Upper lobe of left lung (tissue), 6 donors: ENCODE measurements at places on chromosomes 11 and 22. TPM values are rescaled to one million over a fixed set of nuclear protein-coding genes. Genes with fewer than 3 reads are reported as not detected.

GRCh38 chr11:107549253-107549953 lies 16.1 kb downstream of the ALKBH8 start:
- H3K27me3 ChIP-seq, result no peaks in the 10 kb centered on the region
- H3K4me1 ChIP-seq, result peaks cover 9% of the 10 kb centered on the region
- no peak overlapping the region for H3K27ac ChIP-seq
- DNase-seq, result no peak

- no peak within 1 kb of the TSS for H3K4me3 ChIP-seq
- no peak within 1 kb of the TSS for H3K27ac ChIP-seq
- peak; percentile 91 for DNase-seq
- H3K27me3 ChIP-seq, result peaks cover 21% of the 10 kb centered on the region
Observed at GRCh38 chr11:107590460-107591377, at the start of gene ELMOD1. Gene ELMOD1, plus strand, starts transcription at chr11:107591147. Its CDS starts 27,043 bp downstream, at chr11:107618190.

DNA sequence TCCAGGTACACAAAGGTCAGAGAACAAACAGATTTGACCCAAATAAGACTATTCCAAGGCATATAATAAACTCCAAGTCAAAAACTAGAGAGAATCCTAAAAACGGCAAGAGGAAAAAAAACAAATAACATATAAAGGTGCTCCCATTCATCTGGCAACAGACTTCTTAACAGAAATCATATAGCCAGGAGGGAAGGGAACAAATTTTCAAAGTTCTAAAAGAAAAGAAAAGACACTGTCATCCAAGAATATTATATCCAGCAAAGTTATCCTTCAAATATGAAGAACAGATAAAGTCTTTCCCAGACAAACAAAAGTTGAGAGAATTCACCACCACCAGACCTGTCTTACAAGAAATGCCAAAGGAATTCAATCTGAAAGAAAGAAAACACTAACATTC lies 11.1 kb downstream of the EFCAB6 start:
- no peak overlapping the region for H3K4me3 ChIP-seq
- no peaks in the 10 kb centered on the region for H3K4me1 ChIP-seq
- no peaks in the 10 kb centered on the region for H3K27me3 ChIP-seq
- DNase-seq, result no peak
- no peak overlapping the region for H3K27ac ChIP-seq

The DBX1 gene
- total RNA-seq, result not detected

The BATF2 gene
- 36.7 TPM for total RNA-seq

The P4HA3 gene
- total RNA-seq, result 0.22 TPM

The SYT7 gene
- 7.3 TPM for total RNA-seq

The CD3D gene
- total RNA-seq, result 17.5 TPM

The C11orf16 gene
- 7.8 TPM for total RNA-seq
